ENCODE measurements at places on chromosomes 16 and 17.

- no peak overlapping the region for H3K4me3 ChIP-seq
- no peaks in the 10 kb centered on the region for H3K27me3 ChIP-seq
- no peak overlapping the region for H3K27ac ChIP-seq
- no peaks in the 10 kb centered on the region for H3K4me1 ChIP-seq
- H3K36me3 ChIP-seq: peaks cover 16% of the 10 kb centered on the region
Measured at GRCh38 chr16:30112197-30113030, 923 bp downstream of the GDPD3 start.

GRCh38 chr17:17406225-17406624 lies 70.6 kb upstream of the MED9 start:
- peaks cover 23% of the 10 kb centered on the region for H3K27me3 ChIP-seq
- no peak for DNase-seq
- no peak overlapping the region for H3K4me3 ChIP-seq
- H3K27ac ChIP-seq: no peak overlapping the region
- no peaks in the 10 kb centered on the region for H3K36me3 ChIP-seq

DNA sequence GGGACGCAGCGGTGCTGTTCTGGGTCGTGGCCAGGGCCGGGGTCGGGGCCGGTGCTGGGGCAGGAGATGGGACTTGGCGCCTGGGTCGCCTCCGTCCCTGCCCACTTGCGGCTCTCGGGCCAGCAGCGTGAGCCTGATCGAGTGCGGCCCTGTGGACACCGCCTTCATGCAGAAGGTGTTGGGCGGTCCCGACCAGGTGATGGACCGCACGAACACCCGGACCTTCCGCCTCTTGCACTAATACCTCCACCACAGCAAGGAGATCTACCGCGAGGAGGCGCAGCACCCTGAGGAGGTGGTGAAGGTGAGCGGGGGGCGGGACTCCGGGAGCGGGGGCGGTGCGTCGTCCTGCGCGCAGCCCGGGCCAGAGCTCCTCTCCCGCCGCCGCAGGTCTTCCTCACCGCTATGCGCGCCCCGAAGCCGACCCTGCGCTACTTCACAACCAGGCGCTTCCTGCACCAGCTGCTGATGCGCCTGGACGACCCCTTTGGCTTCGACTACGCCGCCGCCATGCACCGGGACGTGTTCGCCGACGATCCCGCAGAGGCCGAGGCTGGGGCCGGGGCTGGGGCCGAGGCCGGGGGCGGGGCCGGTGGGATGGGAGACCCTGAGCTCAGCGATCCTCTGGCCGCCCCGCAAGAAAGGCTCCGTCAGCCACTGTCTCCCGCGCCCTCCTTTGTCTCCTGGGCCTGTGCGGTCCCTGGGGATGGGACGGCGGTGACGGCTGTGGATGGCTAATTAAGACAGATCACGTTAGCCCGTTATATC lies 4.5 kb upstream of the HSD17B1 start:
- H3K27me3 ChIP-seq: no peaks in the 10 kb centered on the region
- H3K4me3 ChIP-seq: peak overlapping the region; percentile 62
- peaks cover 2% of the 10 kb centered on the region for H3K36me3 ChIP-seq
- H3K4me1 ChIP-seq: peaks cover 4% of the 10 kb centered on the region

- H3K4me1 ChIP-seq: no peaks in the 10 kb centered on the region
- peaks cover 31% of the 10 kb centered on the region for H3K36me3 ChIP-seq
- no peak for DNase-seq
- H3K4me3 ChIP-seq: no peak overlapping the region
- H3K27me3 ChIP-seq: no peaks in the 10 kb centered on the region
Measured at GRCh38 chr17:37466471-37466870, 23.2 kb upstream of the DUSP14 start.

GRCh38 chr16:7638306-7638705 lies 305.7 kb downstream of the RBFOX1 start:
- no peak overlapping the region for H3K27ac ChIP-seq
- no peaks in the 10 kb centered on the region for H3K36me3 ChIP-seq
- DNase-seq: no peak
- H3K27me3 ChIP-seq: peaks cover 9% of the 10 kb centered on the region

DNA sequence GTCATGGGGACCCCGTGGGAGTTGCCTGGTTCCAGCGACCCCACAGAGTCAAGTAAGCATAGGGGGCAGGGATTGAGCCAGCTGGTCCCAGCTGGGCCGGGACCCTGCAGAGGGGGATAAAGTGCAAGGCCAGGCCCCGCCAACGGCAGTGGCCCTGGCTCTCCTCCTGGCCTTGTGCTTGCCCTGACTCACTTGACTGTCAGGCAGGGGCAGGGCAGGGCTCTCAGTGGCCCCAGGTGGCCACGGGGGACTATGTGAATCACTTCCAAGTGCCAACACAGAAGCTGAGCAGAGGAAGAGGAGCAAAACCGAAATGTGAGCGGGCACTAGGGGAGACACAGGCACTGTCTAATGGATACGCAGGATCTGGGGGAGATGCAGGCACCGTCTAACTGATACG lies 21.6 kb upstream of the NCBP3 start:
- H3K27me3 ChIP-seq: no peaks in the 10 kb centered on the region
- no peak overlapping the region for H3K27ac ChIP-seq
- H3K36me3 ChIP-seq: peaks cover 1% of the 10 kb centered on the region
- no peak for DNase-seq
- H3K4me1 ChIP-seq: no peaks in the 10 kb centered on the region

DNA sequence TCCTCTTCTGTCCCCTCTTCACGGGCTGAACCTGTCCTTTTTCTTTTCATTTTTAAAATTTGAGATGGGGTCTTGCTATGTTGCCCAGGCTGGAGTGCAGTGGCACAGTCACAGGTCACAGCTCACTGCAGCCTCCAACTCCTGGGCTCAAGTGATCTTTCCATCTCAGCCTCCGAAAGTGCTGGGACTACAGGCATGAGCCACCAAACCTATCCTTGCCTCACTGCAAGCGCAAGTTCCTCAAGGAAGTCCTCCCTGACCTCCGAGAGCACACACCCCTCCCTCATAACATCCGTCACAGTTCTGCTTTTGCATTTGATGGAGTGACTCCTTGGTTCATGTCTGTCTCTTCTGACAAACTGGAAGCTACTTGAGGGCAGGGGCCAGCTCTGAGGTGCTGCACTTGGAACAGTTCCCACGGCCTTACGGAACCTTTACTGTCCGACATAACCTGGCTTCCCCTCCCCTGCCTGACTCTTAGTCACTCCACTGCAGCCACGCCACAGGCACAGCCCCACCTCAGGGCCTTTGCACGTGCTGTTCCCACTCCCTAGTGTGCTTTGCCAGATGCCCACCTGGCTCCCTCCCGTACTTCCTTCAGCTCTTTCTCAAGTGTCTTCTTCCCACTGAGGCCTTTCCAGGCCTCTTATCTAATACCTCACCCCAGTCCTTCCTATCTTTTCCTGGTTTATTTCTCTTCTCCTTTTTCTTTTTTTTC lies 4.4 kb downstream of the TBX6 start:
- no peak for DNase-seq
- H3K27me3 ChIP-seq: no peaks in the 10 kb centered on the region
- H3K4me1 ChIP-seq: peaks cover 9% of the 10 kb centered on the region
- H3K4me3 ChIP-seq: no peak overlapping the region
- H3K27ac ChIP-seq: no peak overlapping the region

GRCh38 chr16:7074715-7075114 lies 257.9 kb upstream of the RBFOX1 start:
- peaks cover 11% of the 10 kb centered on the region for H3K4me1 ChIP-seq
- DNase-seq: no peak
- H3K36me3 ChIP-seq: no peaks in the 10 kb centered on the region
- no peak overlapping the region for H3K4me3 ChIP-seq
- H3K27me3 ChIP-seq: no peaks in the 10 kb centered on the region

DNA sequence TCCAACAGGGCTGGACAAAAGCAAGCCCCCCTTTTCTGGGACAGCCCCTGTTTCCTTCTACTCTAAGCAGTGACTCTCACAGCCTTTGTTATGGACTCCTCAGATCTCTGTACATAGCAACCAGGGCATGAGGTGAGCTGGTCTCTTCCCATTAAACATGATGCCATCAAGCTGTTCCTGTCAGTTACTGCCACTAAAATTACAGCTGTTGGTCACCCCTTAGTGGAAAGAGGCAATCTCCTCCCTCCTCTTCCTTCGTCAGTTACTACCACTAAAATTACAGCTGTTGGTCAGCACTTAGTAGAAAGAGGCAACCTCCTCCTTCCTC lies 95.2 kb upstream of the SMIM36 start:
- H3K4me1 ChIP-seq: peaks cover 14% of the 10 kb centered on the region
- H3K27ac ChIP-seq: no peak overlapping the region
- H3K27me3 ChIP-seq: peaks cover 9% of the 10 kb centered on the region

DNA sequence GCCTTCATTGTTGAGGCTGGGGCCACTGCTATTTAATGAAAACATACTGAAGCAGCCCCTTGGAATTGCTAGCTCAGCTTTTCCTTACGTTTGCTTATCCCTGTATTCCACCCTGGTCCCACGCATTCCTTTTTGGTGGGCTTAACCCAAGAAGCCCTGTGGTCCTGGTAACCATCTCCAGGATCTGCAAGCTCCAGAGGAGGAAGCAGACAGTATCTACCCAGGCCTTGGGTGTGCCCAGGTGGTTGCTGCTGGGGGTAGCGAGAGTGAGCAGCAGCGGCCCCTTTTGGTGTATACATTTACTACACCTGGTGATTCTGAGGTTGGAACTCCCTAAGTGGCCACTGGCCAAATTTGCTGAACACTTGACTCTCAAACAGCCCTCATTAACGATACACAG lies 97.7 kb downstream of the CBLN1 start:
- peak; percentile 16 for DNase-seq
- peaks cover 3% of the 10 kb centered on the region for H3K4me1 ChIP-seq
- H3K27me3 ChIP-seq: peaks cover 18% of the 10 kb centered on the region
- no peaks in the 10 kb centered on the region for H3K36me3 ChIP-seq
- H3K4me3 ChIP-seq: no peak overlapping the region

DNA sequence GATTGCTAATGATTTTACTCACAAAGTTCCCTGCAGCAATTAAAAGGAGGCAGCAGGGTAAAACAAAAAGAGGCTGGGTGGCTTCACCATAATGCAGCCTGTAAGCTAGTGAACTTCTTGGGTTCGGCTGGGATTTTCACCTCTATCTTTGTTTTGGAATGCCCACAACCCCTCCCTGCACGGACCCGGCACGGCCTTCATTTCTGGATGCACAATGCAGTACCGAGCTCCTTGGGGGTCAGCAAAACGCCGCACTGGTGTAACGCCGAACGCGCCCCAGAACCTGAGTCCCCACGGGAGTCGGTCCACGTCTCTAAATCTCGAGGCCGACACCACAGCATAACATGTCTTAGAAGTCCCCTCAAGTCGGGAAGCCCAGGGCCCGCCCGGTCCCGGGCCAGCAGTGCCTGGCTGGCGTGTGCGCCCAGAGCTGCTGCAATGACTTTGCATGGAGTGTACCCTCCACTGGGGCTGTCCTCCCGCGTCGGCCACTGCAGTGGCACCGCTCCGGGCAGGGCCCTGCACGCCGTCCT lies 759 bp downstream of the UBE2O start:
- H3K36me3 ChIP-seq: no peaks in the 10 kb centered on the region
- DNase-seq: no peak
- H3K4me3 ChIP-seq: peak overlapping the region; percentile 84
- H3K27me3 ChIP-seq: no peaks in the 10 kb centered on the region

GRCh38 chr16:9013508-9013864 lies 49.8 kb upstream of the USP7 start:
- no peak overlapping the region for H3K27ac ChIP-seq
- peaks cover 9% of the 10 kb centered on the region for H3K27me3 ChIP-seq
- H3K4me1 ChIP-seq: no peaks in the 10 kb centered on the region
- DNase-seq: no peak

- H3K36me3 ChIP-seq: no peaks in the 10 kb centered on the region
- no peak overlapping the region for H3K4me3 ChIP-seq
- no peak for DNase-seq
- no peak overlapping the region for H3K27ac ChIP-seq
- H3K4me1 ChIP-seq: no peaks in the 10 kb centered on the region
- H3K27me3 ChIP-seq: no peaks in the 10 kb centered on the region
Measured at GRCh38 chr17:37774504-37774903, 29.6 kb upstream of the HNF1B start.

DNA sequence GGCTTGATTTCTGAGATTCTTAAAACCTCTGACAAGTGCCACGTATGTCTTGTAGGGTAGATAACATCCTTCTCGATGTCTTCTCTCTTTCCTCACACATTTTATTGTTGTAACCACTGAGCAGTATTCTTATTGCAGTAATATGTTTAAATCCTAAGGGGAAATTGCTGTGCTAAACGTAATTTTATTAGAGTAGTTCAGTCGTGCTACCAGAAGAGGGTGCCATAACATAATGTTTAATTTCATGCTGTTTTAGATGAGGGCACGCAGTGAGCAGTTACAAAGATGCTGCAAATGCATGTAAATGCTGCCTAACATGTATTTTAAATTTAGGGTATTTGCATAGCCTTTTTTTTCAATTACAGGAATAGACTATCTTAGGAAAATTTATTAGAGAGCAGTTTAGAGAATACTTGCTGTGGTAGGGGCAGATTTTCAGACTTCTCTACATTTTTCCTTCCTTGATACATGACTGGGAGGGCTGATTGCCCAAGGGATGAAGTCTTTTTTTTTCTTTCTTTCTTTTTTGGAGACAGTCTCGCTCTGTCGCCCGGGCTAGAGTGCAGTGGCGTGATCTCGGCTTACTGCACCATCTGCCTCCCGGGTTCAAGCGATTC lies 51.7 kb downstream of the GAN start:
- H3K4me3 ChIP-seq: no peak overlapping the region
- no peak overlapping the region for H3K27ac ChIP-seq
- no peak for DNase-seq
- peaks cover 15% of the 10 kb centered on the region for H3K36me3 ChIP-seq

GRCh38 chr16:9170470-9170869 lies 79.0 kb downstream of the HAPSTR1 start:
- H3K4me3 ChIP-seq: no peak overlapping the region
- H3K27me3 ChIP-seq: no peaks in the 10 kb centered on the region
- no peaks in the 10 kb centered on the region for H3K36me3 ChIP-seq
- H3K27ac ChIP-seq: no peak overlapping the region
- no peaks in the 10 kb centered on the region for H3K4me1 ChIP-seq

DNA sequence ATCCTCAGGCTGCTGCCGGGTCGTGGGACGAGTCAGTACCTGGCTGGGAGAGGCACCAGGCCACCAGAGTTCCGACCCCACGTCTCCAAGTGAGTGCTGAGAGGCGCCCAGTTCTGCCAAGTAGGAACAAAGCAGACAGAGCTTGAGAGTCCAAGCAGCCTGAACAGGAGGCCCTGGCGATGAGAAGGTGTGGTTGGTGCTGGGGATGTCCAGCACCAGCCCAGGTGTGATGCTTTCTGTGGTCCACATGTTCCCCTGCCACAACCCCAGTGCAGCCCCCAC lies 10.8 kb downstream of the TAX1BP3 start:
- no peaks in the 10 kb centered on the region for H3K27me3 ChIP-seq
- H3K36me3 ChIP-seq: peaks cover 2% of the 10 kb centered on the region
- no peak for DNase-seq
- no peak overlapping the region for H3K4me3 ChIP-seq
- H3K4me1 ChIP-seq: no peaks in the 10 kb centered on the region

DNA sequence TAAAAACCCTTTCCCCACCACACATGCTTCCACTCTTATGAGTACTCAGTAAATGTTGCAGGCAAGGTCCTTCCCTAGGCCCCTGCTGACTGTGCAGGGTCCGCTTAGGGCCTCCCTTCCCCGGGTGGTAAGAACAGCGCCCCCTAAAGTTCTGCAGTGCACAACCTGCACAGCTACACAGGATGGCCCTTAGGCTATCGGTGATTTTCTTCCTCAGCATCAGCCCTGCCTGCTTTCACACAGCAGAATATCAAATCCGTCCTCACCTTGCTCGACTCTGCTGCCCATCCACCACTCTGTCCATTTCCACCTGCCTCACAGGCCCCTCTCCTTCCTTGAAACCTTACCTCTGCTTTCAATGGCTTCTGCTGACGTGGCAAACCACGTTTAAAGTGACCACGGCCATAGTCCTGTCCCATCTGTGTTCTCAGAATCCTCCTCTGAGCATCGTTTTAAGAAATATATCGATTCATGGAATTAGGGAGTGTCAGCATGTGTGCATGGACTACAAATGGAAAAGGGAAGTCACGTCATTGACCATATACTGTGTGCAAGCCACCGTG lies 51.4 kb upstream of the TMEM132E start:
- peaks cover 29% of the 10 kb centered on the region for H3K4me1 ChIP-seq
- H3K27ac ChIP-seq: no peak overlapping the region
- H3K27me3 ChIP-seq: peaks cover 9% of the 10 kb centered on the region
- no peak overlapping the region for H3K4me3 ChIP-seq
- no peaks in the 10 kb centered on the region for H3K36me3 ChIP-seq
